ENCODE measurements at places on chromosomes 13 and 19.
A peak's percentile ranks its signal among the peaks of the same experiment; 100 is the strongest.

DNA sequence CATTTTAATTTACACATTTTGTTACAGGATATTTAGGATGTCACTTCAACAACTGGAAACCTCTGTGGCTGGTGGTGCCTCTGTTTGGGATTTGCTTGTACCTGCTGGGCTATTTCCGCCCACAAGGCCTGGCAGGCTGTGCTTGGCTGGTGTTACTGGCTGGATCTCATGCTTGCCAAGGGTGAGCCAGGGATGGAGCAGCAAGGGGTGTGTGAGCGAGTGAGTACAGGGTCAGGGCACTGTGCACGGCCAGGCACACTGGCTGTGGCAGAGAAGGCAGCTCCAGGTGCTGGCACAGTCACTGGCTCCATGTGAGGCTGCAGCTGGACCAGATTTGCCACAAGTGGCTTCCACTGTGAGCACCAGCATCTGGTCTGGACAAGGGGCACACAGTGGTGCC lies 1254.8 kb downstream of the SLITRK5 start:
- no peak for DNase-seq

DNA sequence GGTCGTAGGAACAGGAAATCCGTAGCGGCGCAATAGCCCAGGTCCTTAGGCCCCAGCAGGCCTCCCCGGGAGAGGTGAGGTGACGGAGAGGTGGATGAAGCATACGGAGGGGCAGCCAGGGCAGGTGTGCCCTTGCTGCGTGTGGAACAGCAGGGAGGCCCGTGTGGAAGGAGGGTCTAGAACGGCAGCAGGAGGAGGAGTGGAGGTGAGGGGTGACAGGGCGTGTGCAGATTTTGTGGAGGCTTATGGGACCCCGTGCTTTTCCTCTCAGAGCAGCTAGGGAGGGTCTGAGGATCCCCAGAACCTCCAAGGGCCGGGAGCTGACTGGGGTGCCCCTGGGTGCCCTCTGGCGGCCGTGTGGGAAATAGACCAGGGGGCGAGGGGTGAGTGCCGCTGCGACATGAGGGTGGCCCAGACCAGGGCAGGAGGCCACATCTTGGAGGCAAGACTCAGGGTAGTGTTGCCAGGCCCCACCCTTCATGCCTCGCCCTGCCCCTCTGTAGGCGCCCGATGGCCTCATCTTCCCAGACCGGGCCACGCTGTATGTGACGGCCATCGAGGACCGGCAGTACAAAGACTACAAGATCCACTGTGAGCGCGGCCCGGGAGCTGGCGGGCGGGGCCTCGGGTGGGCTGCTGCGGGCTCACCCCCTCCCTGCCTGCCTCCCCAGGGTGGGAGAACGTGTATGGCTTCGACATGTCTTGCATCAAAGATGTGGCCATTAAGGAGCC lies 5.0 kb upstream of the ADM5 start:
- no peak for DNase-seq

DNA sequence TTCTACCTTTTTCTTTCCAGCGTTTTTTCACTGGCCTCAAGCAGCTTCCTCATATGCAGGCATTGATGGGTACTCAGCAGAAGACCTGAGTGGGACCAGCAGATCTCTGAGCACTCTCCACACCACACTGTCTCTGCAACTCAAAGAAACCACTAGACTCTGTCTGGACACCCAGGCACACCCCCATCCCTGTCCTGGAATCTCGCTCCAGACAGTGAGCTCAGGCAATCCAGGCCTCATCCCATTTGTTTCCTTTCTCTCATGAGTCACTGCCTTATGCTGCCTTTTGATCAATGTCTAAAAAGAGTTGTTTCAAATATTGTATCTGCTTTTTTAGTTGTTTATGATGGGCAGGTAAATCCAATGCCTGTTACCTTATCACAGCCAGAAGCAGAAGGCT lies 19.7 kb upstream of the POP4 start:
- peak; percentile 26 for DNase-seq

DNA sequence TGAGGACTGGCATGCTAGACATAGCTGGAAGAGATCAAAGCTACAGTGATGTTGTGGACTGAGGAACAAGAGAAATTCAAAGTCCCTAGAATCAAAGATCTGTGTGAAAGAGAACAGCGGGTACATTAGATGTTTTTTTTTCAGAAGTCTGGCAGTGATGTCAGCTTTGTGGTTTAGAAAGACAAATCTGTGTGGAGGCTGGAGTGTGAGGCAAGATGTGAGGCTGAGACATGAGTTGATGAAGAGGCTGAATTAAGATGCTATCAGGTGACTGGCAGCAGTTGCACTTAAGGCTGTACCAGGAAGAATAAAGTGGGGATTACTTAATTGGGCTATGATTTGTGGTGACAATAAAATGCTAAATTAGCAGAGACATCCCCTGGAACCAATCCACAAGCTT lies 46.5 kb downstream of the DNAJC3 start:
- no peak for DNase-seq

DNA sequence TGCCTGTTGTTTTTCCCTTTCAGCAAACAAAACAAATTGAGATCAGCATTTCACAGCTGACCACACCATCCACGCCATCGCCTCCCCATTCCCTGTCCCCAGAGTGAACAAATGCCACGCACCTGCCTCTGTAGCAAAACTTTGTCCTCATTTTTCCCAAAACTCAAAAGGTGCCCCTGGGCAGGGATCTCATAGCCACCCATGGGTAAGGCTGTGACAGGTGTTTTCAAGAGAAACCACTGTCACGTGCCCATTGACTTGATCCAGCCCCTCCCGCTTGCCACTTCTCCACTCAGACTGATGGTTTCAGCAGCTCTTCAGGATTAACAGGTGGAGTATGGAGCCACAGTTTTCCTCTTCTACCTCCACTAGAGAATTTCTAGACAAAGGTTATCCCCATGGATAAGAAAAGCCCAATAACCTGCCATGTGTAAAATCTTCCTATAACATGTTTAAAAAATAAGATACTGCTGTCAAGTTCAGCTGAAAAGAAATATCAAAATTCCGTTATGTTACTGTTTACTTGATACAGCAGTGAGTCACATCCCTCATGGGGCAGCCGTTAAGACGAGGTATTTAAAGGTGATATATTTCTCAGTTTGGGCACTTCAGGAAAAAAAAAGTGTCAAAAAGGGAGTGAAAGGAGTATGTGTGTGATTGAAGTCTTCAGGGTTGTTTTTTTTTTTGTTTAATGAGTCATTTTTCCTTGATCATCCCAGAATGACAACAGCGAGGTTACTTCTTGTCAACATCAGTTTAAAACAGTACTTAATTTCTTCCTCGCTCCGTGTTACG lies 63.5 kb upstream of the GPR183 start:
- no peak for DNase-seq

- no peak for DNase-seq
These were observed 54.1 kb downstream of the C13orf42 start for GRCh38 chr13:51057001-51057400.

DNA sequence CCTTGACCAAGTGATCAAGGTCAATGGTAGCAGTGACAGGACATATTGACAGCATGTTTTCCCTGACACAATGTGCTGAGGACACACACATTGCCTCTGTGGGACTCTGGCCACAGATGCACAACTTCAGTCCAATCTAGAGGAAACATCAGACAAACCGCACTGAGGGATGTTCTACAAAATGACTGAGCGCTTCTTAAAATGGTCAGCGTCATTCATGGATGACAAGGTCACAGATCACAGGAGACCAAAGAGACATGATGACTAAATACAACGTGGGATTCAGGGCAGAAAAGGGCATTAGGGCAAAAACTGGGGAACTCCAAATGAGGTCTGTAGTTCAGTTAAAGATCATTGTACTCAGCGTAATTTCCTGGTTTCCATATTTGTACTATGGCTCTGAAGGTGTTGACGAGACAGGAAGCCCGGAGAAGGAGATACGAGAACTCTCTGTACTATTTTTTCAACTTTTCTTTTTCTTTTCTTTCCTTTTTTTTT lies 20.6 kb downstream of the PBX4 start:
- DNase-seq, result no peak

DNA sequence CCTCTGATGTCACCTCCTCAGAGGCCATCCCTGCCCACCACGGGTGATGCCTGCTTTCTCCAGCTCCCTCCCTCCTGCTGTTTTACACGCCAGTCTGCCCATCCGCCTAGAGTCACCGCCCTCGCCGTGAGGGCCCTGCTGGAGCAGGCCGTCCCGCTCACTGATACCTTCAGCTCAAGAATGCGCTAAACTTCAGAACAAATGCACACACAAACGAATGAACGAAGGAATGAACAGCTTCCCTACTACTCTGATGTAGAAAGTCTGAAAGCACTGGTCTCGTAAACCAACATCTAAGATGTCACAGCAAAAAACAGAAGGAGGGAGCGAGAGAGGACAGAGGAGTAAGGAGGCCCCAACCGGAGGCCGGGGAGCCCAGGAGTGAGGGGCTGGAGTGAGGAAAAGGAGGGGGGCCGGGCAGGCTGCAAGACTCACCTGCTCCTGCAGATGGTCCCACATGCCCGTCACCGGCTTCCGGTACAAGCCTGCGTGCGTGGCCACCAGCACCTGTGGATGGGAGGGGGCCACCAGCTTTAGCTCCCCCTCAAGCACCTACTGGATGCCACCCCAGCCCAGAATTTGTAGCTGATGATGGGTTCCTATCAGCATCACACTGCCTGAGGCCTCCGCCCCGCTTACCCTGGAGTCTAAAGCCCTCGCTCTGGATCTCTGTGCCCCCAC lies 4.0 kb downstream of the PNKP start:
- DNase-seq, result no peak

DNA sequence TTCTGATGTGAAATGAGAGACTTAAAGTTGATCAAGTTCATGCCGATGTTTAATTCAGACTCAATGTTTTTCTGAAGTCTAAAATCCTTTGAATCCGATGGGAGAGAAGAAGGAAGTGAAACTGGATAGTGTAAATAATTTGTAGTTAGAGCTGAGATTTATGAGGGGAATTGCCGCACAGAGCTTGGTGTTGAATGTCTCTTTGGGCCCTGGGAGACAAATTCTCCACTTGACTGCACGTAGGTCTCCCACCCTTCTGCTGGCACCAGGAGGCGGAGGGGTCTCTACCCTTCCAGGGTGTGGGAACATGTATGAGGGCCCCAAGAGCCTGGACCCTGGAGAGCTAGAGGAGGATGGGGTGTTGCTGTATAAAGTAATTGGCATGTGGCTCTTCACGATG lies 140.8 kb upstream of the SERP2 start:
- no peak for DNase-seq

GRCh38 chr13:48576448-48577010 lies 43.6 kb upstream of the RCBTB2 start:
- no peak for DNase-seq

Measured in AG08395 (cell line).